ENCODE measurements at places on chromosomes 3 and 15.

- peak; percentile 78 for DNase-seq
These were observed 9.5 kb downstream of the CHSY1 start for GRCh38 chr15:101242160-101242998.

DNA sequence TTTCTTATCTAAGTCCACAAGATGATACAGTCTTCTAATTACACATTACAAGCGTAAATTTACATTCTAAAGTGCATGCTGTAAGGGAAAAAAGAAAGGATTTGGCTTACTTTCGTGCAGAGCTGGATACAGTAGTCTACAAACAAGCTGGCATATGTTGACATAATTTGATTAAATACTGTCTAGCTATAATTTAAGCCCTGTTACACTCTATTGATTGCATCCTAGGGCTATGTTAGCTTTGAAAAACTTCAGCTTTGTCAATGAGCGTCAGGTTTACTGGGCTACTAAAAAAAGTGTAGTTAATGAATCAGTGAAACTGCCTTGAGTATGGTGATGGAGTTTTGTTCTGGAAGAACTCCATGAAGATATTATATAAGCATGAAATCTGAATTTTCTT lies 24.5 kb upstream of the PLCL2 start:
- no peak for DNase-seq

DNA sequence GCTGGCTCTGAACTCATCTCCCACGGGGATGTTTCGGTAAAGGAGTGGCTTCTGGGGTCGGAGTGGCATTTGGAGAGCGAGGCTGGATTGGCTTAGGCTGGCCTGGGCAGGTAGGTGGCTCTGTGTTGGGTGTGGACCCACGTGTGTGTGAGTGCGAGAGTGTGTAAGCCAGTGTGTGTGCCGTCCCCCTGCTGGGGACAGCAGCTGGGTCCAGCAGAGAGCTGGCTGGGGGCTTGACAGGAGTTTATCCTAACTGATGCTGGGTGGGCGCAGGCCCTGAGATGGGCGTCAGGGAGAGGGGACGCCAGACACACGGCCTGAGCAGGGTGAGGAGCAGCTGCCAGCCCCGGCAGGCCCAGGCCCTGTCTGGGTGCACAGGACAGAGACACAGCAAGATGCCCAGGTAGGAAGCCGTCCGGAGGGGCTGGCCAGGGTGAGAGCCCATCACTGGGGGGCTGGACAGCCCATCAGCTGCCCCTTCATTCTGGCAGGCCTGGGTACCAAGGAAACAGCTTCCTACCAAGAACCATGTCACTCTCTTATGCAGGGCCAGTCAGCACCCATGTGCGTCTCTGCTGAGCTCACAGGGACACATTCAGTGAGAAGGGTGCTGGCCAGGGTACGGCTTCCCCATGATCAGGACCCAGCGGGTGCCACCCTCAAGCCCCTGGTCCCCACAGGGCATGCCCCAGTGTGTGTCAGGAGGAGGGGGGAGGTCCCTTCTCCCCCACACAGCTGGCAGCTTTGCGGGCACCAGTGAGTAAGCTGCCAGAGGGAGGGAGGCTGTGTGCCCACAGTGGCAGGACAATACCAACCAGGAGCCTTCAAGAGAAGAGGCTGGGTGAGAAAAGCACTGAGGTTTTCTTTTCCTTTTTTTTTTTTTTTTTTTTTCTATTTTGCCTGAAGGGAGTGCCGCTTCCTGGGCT lies 1.1 kb downstream of the PAK6 start:
- no peak for DNase-seq

DNA sequence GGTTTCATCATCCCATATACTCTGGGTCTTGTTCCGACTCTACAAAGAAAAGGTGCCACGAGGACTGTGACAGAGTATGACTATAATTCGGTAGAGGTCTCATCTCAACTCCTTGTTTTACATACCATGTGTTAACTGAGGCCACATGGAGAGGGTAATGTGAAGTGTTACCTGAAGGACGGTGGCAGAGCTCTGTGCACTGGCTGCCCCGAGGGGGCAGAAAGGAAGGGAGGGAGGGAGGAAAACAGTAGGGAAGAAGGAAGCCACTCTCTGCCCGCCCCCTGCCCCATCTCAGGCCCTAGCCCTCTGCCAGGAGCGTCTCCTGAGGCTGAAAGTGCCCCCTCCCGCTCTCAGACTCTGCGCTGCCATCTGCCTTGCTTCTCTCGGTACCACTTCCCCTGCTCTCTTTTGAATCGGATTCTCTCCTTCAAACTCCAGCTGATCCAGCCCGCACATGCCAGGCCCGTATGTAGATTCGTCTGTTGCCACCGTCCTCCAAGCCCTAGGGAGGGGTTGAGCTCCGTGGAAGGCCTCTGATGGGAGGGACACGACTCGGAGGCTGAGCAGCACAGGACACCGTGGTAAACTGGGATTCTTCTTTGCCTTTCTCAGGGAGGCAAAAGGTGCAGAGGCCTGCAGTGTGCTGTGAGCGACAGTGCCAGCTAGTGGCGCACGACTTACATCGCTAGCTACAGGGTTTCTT lies 70.5 kb upstream of the ATP10A start:
- DNase-seq: no peak

DNA sequence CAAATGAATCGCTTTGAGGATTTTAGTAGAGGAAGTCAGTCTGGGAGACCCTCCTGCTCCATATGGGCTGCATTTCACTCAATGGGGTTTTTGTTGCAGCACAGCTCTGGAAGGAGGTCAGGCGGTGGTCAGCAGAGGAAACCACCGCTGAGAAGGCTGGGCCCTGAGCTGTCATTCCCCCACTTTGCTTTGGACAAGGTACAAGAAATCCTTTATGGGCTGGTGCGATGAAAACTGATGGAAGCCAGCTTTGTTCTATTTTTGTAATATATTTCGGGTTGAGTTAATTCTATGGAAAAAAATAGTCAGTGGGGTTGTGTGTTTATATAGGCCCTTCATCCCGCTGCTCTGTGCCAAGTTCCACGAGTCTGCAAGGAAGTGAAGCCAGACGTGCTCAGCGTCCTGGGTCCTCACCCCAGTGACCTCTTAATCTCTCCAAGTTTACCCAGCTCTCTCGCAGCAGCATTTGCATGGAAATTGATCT lies 157.1 kb upstream of the TMC3 start:
- no peak for DNase-seq

DNA sequence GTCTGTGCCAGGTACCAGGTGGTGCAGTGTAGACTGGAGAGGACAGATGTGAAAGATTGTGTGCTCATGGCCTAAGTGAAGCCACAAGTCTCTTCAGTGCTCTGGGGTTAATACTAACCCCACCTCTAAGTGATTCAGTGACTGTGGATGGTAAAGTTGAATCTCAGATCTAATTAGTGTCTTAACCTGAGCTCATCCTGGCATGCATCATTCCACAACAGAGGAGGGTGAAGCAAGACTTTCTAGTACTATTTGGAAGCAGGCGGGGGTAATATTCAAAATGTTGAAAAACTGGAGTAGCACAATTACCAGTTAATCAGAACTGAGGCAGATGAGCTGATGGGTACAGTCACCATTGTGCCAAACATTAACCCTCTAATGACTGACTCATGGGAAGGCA lies 2.8 kb upstream of the MESD start:
- no peak for DNase-seq

DNA sequence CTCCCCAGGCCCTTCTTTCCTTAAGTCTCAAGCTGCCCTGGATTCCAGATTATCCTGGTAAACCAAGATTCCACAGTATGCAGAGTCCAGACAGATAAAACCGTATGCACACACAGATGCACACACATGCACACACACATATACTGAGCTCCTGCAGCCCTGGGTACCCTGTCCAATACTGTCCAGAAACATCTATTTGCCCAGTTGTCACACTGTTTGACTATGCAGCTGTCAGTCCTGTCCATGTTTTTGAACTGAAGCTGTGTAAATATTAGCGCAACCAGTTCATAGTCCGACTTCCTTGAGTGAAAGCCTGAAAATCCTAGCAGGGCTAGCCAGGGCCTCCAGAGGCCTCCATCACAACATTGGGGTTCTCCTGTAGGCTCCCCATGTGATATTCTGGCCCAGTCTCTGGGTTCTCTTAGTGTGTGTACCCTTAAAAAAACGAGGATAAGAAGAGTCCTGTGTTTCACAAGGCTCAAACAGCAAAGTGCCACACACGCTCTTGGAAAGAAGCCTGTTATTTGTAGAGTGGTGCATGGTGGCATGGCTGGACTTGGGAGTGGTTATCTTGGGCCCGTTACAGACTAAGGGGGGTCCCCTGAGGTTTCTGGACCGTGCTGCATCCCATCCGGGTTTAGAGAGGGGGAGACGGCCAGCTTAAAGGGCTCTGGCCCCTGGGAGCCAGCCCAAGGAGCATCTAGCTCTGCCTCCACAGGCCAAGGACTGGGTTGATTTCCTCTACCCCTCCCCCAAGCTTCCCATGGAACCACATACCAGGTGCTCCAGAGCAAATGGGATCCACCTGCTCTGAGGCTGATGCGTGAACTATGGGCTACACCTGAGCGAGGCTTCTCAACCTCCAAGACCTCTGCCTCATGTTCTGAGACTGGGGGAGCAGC lies 108.3 kb downstream of the IQSEC1 start:
- no peak for DNase-seq

- no peak for DNase-seq
These were observed 21.4 kb upstream of the PIAS1 start for GRCh38 chr15:68032672-68033071.

GRCh38 chr15:67922971-67923945 lies 83.4 kb upstream of the RNU6-1 start:
- no peak for DNase-seq

DNA sequence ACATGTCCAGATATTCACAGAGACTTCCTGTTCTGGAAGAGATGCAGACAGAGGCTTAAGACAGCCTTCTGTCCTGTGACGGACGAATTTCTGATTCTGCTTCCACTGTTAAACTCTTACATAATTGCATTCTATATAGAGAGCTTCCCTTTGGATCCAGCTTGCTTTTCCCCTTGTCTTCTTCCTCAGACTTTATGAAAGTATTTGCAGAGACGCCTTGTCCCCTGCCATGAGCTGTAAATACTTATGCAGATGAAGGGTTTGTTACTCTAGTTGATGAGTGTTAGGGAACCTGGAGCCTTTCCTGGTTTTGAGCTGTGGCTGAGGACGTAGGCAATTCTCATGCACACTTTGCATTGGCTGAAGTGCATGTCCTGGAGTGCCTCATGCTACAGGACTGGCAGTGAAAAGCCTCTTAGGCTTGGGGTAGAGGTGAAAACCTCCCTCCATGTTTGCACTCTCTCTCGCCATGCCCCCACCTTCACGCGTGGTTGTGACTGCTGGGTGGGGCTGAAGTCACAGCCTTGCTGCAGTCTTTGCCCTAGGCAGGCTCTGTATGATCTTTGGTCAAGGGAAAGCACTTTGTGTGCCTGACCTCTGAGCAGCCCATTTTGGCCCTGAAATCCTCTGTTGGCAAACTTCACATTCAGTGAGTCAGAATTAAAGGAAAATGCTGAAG lies 286.6 kb downstream of the PTPRG start:
- no peak for DNase-seq

GRCh38 chr3:9161811-9162210 lies 87.6 kb downstream of the SRGAP3 start:
- no peak for DNase-seq

DNA sequence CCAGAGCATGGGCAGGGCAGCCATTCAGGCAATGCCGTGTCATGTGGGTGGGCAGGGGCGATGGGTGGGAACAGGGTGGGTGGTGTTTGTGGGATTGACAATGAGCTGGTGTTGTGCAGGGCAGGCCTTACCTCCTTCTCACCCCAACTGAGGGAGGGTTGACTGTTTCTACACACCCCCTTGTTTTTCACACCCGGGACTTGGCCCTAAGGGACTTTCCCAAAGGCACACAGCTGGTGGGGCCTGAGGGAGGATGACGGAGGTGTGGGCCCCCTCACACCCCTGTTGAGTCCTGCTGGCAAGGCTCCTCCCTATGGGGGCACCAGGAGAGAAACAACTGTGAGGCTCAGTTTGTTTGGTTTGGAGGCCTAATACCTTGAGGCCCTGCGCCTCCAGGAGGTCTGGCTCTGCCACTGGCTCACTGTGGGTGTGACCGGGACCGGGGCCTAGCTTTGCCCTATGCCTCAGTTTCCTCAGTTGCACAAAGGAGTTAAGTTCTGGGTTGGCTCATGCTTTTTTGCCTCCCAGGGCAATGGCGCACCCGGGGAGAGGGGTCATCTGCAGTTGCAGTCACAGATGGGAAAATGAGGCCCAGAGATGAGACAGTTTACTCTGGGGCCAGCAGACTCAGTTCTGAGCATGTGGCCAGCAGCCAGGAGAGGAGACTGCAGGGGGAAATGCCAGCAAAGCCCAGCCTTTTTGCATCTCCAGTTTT lies 5.1 kb upstream of the DNAH1 start:
- peak; percentile 62 for DNase-seq

DNA sequence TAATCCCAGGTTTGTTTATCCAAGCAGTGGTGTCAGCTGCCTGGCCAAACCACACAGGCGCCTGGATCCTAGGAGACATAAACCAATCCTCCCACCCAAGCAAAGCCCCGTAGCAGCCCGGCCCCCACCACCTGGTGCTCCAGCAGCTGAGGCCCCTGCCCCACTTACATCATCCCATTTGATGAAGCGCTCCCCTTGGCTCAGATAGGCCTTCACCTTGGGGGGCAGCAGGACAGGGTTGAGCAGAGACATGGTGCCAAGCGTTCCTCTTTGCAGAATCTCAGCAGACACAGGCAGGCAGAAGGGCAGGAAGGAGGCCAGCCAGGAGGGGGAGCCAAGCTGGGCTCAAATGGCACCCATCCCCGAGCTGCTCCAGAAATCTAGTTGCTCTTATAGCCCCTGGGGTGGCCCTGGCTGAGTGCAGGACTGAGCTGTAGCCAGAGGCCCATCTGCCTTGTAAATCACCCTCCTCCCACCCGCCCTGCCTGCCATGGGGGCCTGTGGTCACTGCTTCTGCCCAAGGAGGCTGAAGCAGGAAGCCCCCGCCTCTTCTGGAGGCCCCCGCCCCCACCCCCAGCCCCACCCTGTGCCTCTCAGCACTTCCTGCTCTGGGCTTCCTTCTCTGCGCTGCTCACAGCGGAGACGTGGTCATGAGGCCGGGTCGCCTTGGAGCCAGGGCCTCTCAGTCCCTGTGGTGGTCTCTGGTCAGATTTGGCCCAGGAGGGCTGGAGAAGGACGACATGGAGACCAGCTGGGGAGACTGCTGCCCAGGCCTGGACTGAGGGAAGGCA lies at the start of gene PLCB2:
Gene PLCB2 (minus strand): TSS at position 515 of the 791 bp plus-strand sequence. CDS start 263 bp downstream, at position 252.
- peak; percentile 82 for DNase-seq

DNA sequence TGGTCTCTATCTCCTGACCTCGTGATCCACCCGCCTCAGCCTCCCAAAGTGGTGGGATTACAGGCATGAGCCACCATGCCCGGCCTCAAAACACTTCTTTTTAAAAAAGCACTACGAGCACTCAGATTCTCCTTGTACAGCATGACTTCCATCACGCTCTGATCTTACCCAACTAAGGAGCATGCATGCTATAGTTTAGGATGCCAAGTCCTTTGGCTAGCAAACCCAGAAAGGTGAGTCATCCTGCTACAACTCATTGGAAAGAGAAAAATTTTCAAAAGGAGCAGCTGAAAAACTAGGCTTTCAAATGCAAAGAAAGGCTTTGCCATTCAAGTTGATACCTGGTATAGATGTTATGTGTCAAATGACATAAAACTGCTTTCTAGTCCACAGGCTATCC lies 70.3 kb upstream of the PRICKLE2 start:
- no peak for DNase-seq
